ENCODE measurements at places on chromosomes 7 and 10.

DNA sequence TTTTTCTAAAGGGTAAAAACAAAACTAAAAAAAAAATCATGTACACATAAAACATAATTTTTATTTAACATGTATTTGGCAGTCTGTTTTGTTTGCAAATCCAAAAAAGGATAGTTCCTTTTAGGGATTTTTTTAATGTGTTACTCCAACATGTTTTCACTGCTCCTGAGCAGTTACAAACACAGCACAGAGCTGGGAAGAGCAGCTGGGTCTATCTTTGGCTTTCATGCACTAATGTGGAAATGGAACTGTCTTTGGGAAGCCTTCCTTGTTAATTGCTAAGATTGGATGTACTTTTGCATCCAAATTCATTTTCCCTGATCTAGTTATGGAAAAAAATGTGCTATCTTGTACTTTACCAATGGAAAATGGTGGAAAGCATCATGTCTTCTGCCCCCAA lies 1035.1 kb downstream of the CNTNAP2 start:
- no peak overlapping the region for H3K4me3 ChIP-seq
- no peaks in the 10 kb centered on the region for H3K36me3 ChIP-seq
- no peaks in the 10 kb centered on the region for H3K27me3 ChIP-seq
- no peaks in the 10 kb centered on the region for H3K4me1 ChIP-seq
- no peak overlapping the region for H3K27ac ChIP-seq
- DNase-seq, result no peak

DNA sequence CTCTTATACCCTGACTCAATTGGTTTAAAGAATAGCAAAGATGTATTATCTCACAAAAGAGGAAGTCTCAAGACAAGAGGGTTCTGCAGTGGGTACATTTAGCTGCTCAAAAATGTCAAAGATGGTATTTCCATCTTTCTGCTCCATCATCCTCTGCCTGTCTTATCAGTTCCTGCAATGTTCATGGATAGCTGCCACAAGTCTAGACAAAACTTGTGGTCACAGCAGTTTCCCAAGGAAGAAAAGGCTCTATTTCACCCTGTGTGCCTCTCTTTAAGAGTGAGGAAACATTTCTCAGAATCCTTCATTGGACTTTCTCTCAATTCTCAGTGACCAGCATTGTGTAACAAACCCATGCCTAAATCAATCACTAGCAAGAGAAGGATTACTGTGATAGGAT lies 634.2 kb upstream of the AUTS2 start:
- H3K27ac ChIP-seq, result no peak overlapping the region
- H3K4me3 ChIP-seq, result no peak overlapping the region
- no peak for DNase-seq
- H3K27me3 ChIP-seq, result no peaks in the 10 kb centered on the region

GRCh38 chr10:94149702-94150101 lies 156.0 kb downstream of the PLCE1 start:
- H3K4me1 ChIP-seq, result peaks cover 12% of the 10 kb centered on the region
- no peak for DNase-seq
- H3K4me3 ChIP-seq, result no peak overlapping the region
- H3K27me3 ChIP-seq, result no peaks in the 10 kb centered on the region

- no peaks in the 10 kb centered on the region for H3K4me1 ChIP-seq
- no peaks in the 10 kb centered on the region for H3K27me3 ChIP-seq
- no peak for DNase-seq
- H3K4me3 ChIP-seq, result no peak overlapping the region
- no peak overlapping the region for H3K27ac ChIP-seq
These were observed 878.5 kb downstream of the LRMDA start for GRCh38 chr10:76309741-76310587.

- no peaks in the 10 kb centered on the region for H3K27me3 ChIP-seq
- DNase-seq, result no peak
These were observed 52.5 kb downstream of the LYZL2 start for GRCh38 chr10:30577048-30577447.

GRCh38 chr10:132058793-132059759 lies 6.7 kb upstream of the JAKMIP3 start:
- H3K36me3 ChIP-seq, result no peaks in the 10 kb centered on the region
- no peak overlapping the region for H3K27ac ChIP-seq
- DNase-seq, result no peak
- H3K4me3 ChIP-seq, result no peak overlapping the region
- H3K4me1 ChIP-seq, result no peaks in the 10 kb centered on the region
- H3K27me3 ChIP-seq, result no peaks in the 10 kb centered on the region

DNA sequence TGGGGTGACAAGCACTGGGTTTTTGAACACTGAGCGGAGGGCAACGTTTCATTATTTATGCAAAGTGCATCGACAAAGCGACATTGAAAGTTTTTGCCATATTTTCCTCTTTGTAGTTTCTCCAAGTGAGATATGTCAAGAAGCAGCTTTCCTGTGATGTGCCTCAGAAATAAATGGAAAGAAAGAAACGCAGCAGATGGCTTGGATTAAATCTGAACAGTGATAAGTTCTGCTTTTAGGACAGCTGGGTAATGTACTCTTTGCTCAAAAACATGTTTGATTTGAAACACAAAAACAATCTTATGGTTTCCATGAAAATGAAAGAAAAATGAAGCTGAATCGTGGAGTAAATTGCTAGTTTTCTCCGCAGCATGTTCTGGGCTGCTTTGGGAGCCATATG lies 166.3 kb downstream of the PTPRN2 start:
- no peaks in the 10 kb centered on the region for H3K36me3 ChIP-seq
- no peak for DNase-seq
- no peak overlapping the region for H3K4me3 ChIP-seq
- no peaks in the 10 kb centered on the region for H3K27me3 ChIP-seq
- H3K4me1 ChIP-seq, result no peaks in the 10 kb centered on the region
- H3K27ac ChIP-seq, result no peak overlapping the region

- H3K27me3 ChIP-seq, result no peaks in the 10 kb centered on the region
- H3K4me1 ChIP-seq, result no peaks in the 10 kb centered on the region
- H3K4me3 ChIP-seq, result no peak overlapping the region
- no peaks in the 10 kb centered on the region for H3K36me3 ChIP-seq
- no peak for DNase-seq
- no peak overlapping the region for H3K27ac ChIP-seq
These were observed 139.0 kb upstream of the FZD8 start for GRCh38 chr10:35780970-35781642.

DNA sequence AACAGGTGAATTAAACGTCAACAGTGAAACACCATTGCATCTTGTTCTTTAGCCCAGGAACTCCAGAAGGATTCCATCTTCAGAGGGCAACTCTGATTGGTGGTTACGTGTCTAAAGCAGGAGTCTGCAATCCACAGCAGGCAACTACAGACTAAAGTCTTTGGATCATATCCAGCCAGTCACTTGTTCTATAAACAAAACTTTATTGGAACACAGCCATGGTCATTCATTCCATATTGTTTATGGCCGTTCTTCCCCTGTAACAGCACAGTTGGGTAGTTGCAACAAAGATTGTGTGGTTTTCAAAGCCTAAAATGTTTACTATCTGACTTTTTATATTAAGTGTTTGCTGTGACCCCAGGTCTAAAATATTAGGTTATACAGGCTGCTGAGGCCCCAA lies 94.7 kb upstream of the IMMP2L start:
- no peak for DNase-seq
- no peak overlapping the region for H3K4me3 ChIP-seq
- H3K36me3 ChIP-seq, result no peaks in the 10 kb centered on the region
- no peak overlapping the region for H3K27ac ChIP-seq
- H3K4me1 ChIP-seq, result no peaks in the 10 kb centered on the region
- H3K27me3 ChIP-seq, result no peaks in the 10 kb centered on the region

Data from psoas muscle (tissue), 8 donors.